ENCODE measurements at places on chromosomes 7 and 10.

- no peak for DNase-seq
These were observed 112.9 kb upstream of the ZNF746 start for GRCh38 chr7:149610441-149611011.

DNA sequence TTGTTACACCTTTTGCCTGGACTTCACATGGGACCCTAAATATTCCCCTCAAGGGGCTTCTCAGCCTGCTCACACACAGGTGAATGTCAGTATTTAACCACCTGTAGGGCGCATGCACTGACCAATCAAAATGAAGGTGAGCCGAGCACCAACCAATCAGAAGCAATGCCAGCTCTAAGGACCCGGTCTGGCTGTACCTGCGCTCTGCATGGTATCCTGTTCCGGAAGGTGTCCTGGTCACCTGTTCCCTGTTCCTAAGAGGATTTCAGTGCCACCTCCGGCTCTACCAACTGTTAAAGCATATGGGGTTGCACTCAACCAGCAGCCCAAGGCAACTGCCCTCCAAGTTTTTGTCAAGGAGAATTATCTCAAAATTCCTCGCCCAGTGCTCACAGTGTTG, 18.4 kb upstream of the CALN1 start:
- DNase-seq: no peak

DNA sequence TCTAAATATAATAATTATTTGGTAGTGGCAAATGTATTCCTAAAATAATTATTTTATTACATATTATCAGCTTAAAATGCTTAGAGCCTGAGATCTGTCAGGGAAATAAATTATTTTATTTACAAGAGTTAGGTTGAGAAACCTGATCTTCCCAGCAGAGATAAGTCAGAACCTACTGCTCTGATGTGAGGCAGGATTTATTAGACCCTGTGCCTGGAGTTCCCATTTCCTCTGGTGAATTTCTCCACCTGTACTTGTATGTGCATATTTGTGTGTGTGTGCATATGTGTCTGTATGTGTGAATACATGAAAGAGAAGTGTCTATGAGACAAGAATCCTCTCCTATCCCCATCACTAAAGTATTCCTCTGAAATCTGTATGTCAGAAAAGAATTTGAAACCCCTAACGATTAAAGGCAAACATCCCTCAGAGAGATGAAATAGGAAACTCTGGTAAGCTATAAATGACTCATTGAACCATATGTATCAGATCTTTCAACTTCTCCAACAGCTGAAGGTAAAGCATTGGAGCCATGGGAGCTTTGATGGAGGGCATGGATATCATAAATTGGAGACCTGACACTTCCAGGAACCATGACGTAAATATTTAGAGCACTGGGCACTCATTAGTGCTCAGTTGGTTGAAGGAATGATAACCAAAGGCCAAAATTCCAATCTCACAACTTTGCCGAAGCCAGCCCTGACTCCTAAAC, 190.9 kb downstream of the XPNPEP1 start:
- DNase-seq: no peak

- no peak for DNase-seq
These were observed 90.5 kb upstream of the PDGFA start for GRCh38 chr7:610141-610530.

DNA sequence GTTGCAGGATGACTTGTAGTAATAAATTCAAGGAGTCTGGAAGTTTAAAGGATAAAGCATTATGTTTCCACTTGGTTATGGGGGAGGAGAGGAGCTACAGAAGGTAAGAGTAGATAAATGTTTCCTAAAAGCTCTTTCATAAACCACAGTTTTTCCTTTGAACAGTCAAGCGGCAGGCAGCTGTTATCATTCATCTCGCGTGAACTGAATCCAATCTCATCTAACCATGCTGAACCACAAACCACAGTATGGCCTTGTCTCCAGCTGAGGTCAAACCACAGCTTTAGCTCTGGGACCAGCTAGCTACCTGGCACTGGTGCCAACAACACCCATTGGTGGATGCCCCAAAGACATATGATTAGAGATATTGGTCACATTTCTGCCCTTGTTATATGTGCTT, 63.3 kb downstream of the NOC3L start:
- no peak for DNase-seq

DNA sequence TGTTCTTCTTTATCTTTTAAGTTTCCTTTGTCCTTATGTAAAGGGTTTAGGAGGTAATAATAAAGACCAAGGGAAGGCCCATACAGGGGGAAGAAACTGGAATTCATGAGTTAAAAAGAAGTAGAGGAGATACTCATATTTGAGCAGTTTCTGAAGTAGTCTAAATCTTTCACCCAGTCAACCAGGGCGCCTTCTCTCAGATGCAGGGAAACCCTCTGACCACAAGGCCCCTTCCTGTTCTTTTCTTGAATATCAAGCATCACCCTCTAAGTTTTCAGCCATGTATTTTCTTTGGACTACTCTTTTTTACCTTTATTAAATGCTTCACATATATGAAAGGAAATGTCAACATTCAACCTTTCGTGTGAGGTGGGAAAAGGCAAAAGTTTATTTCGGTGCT, 630.8 kb downstream of the SUGCT start:
- DNase-seq: no peak

DNA sequence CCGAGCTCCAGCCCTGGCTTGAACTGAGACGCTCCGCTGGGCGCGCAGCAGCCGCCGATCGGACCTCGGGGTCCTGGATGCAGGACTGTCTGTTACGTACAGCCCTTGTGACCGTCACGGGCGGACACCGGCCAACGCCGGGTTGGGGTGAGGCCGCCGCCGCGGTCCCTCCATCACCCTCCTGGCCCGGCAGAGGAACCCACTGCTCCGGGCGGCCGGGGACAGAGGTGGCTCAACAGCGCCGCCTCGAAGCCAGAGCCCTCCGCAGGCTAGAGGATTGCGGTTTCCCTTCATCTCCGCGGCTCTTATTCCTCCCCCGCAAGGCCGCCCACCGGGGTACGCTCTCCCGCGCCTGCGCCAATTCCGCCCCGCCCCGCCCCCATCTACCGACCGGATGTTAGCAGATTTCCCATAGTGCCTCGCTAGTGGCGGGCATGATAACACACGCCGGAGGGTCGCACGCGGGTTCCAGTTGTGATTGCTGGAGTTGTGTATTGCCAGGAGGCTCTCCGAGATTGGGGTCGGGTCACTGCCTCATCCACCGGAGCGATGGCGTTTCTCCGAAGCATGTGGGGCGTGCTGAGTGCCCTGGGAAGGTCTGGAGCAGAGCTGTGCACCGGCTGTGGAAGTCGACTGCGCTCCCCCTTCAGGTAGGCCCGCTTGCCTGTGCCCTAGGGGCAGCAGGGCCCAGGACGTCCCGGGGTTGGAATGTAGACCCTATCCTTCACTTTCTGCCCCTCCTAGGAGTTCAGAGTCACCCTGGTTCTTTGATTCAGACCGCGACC, at the start of gene TFAM:
Gene TFAM (plus strand): TSS at position 412 of the 785 bp plus-strand sequence. CDS start 138 bp downstream, at position 550.
- DNase-seq: peak; percentile 97

- DNase-seq: no peak
These were observed at the start of gene FGFR2 for GRCh38 chr10:121598263-121599249. TSS of gene FGFR2 (minus strand) at chr10:121598444. CDS start at chr10:121593817, 4,627 bp downstream.

DNA sequence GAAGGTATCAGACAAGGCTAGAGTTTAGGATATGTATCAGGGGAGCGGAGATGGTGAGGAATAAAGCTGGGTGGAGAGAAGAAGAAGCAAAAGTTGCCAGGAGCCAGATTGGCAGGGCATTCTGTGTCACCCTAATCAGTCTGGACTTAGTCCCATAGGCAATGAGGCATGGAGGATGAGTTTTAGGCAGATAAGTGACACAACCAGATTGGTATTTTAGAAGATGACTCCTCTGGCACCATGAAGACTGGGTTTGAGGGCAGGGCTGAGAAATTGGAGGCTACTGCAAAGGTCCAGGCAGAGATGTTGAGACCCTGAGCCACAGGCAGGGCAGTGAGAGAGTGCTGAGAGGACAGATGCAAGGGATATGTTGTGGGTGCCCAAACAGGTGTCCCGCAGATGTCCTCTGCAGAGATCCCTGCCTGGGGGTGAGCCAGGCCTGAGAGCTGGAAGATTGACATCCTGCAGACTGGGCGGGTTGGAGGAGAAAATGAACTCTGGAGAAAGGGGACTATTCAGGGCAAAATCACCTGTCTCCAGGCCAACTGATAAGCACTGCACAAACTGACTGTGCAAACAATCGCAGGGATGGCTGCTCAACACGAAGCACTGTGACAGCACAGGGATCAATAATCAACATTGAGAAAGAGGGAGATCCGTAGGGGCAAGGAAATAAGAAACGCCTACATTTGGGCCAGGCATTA, 11.9 kb upstream of the HABP2 start:
- no peak for DNase-seq

GRCh38 chr10:31760674-31761081, 168.0 kb downstream of the ARHGAP12 start:
- DNase-seq: no peak

GRCh38 chr10:118595598-118596425, at the start of gene PRLHR:
TSS of gene PRLHR (minus strand) at chr10:118595648. CDS start at chr10:118595244, 404 bp downstream.
- DNase-seq: no peak

DNA sequence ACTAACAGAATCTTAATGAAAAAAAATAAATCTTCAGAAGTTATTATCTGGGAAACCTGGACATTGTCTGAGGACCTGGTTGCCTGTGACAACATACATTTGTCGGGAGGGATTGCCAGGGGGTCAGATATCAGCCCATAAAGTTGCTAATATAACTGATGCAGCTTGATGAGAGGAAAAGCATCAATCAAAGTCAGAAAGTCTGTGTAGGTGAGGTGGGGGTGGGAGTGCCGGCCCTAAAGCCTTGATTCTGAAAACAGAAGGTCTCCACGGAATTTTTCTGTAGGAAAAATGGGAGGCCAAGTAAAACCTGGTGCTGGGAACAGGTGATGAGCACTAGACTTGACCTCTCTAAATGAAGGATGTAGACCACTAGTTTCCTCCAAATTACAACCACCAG, 281.8 kb downstream of the FGFR2 start:
- no peak for DNase-seq

DNA sequence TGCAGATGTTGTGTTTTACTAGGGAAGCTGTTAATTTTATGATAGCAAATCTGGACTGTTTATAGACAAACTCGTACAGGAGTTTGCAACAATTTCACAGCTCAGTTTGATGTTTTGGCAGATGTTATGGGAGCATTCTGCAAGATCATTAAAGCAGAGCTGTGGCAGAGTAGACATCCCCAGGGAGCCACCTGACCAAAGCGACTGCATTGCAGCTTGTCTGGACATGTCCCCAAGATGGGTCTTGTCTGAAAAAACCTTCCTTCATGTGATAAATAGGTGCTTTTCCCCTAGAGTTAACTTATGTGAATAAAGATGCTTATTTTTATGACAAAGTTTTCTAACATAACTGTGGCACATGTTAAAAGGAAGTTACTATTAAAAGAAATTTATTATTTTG, 91.2 kb upstream of the GPR141 start:
- no peak for DNase-seq

GRCh38 chr10:90588222-90588621, 269.6 kb downstream of the HTR7 start:
- no peak for DNase-seq

GRCh38 chr7:133668296-133669060, 415.6 kb downstream of the EXOC4 start:
- DNase-seq: no peak

DNA sequence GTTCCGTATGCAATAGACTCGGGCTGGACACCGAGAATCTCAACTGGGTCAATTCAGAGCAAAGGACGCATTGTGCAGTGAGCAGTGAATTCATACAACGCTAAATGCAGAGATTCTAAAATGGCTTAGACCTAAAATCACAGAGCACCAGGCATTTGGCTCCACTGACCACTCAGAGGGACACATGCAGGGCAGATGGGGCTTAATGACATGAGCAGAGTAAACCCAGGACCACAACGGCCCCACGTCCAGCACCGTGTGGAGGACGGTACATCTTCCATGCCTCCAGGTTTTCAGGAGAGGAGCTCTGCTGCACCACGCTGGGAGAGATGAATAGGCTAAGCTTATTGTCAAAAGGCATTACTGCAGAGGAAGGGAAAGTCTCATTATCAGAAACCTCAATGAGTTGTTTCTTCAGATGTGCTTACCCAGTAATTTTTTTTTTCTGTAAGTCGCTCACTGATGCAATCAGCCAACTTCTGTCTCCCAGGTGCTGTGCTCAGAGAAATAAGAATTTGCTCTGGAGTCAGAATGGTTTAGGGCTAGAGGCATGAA, 555.0 kb downstream of the PTPRN2 start:
- DNase-seq: no peak

- DNase-seq: no peak
These were observed 43.7 kb downstream of the ZNF273 start for GRCh38 chr7:64946772-64947171.

DNA sequence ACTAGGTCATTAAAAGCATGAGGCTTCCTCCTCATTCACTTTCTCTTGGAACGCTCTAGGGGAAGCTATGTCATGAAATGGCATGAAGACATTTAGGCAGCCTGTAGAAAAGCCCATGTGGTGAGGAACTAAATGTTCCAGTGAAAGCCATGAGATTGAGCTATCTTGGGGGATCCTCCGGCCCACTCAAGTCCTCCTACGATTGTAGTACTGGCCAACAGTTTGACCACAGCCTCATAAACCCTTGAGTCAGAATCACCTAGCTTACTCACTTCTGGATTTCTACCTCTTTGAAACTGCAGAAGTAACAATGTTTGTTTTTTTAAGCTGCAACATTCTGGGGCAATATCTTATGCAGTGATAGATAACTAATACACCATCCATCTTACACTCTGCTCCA, 605.1 kb downstream of the SORCS1 start:
- no peak for DNase-seq

GRCh38 chr10:128540781-128541761, 414.8 kb upstream of the MKI67 start:
- no peak for DNase-seq

DNA sequence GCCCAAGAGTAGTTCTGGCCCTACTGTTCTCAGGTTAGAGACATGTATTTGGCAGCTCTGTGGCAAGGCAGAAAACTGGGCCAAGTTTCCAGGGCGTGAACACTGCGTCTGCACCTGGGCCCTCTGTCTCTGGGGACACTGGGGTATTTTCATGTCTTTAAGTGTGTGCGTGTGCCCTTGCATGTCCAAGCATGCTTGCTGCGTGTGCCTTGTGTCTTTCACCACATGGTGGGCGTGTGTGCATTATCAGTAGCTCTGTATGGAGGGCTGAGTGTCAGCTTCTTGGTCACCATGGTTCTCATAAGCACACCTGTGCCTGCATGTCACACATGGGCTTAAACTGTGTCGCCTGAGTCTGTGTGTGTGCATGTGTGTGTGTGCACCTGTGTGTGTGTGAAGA, 69.3 kb downstream of the HIPK2 start:
- no peak for DNase-seq

DNA sequence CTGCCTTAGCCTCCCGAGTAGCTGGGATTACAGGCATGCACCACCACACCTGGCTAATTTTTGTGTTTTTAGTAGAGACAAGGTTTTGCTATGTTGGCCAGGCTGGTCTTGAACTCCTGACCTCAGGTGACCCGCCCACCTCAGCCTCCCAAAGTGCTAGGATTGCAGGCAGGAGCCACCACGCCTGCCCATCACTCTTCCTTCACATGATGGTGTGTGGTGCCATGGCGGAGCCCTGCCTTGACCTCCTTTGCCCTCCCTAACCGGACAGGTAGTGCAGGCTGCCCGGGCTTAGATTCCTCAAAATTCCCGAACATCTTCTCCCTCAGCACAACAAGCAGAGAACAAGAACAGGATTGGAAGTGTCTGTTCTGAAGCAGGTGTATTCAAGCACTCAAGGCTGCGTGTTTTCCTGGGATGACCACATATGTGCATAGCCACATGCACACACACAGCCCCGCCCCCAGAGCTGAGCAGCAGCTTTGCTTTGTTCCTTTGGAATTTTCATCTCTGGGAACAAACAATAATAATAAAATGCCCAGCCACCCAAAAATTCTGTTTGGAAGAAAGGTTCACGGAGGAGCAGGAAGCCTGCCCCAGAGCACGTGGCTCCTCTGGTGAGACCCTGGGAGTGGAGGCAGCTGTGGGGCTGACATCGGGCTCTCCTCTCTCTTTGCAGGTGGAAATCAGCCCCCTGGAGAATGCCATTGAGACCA, 131.3 kb upstream of the NPS start:
- DNase-seq: no peak

All from stimulated activated CD4-positive, alpha-beta T cell treated with anti-CD3 and anti-CD28 coated beads, Interleukin-1b, Interleukin-23, amount 100 ng/mL, for 1 hour (primary cell).